ENCODE measurements at places on chromosomes 4 and X.

- DNase-seq = no peak
Observed at GRCh38 chrX:15207384-15207783, 62.5 kb downstream of the ASB9 start.

GRCh38 chr4:76799718-76800117 lies 98.2 kb downstream of the SOWAHB start:
- DNase-seq = no peak

DNA sequence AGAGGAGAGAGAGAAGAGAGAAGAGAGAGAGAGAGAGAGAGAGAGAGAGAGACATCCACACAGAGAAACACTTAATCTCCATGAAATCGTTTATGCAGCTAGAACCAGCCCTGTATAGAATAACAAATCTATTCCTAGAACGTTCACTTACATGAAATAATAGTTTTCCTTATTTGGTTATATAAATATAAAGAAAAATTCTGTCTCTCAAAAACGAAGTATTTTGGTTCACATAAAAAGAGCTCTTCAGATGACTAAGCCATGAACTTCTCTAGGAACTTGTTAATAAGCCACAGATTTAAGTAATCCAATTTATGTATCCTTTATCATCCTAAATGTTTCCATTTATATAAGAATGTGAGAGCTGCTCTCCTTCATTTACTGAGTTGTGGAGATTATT lies 1315.1 kb upstream of the PCDH7 start:
- no peak for DNase-seq

GRCh38 chr4:182425302-182425701 lies 182.1 kb downstream of the TENM3 start:
- DNase-seq = no peak

GRCh38 chrX:105552395-105552794 lies 269.9 kb upstream of the NRK start:
- DNase-seq = no peak

DNA sequence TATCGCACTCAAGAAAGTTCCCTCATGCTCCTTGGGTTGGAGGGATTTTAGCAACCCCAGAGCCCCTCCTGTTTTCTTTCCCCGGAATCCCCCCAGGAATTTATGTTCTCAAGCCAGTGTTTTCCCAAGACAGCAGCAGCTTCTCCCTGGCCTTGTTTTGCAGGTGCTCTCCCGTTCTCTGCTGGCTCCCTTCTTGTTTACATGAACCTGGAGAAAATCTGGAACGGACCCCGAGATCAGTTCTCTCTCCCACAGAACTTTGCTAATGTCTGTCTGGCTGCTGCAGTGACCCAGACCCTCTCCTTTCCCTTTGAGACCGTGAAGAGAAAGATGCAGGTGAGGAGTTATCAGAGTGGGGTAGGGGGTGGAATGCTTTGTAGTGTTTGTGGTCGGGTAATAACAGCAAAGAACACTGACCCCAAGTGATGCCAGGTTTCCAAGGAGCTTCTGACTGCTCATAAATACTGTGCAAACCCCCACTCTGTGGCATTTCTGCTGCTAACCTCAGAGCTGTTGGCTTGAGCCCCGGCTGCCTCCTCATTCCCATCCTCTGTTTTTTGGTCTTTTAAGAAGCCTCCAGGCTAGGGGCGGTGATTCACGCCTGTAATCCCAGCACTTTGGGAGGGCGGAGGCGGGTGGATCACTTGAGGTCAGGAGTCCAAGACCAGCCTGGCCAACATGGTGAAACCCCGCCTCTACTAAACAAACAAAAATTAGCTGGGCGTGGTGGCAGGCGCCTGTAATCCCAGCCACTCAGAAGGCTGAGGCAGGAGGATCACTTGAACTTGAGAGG lies 11.1 kb downstream of the SLC25A43 start:
- no peak for DNase-seq

DNA sequence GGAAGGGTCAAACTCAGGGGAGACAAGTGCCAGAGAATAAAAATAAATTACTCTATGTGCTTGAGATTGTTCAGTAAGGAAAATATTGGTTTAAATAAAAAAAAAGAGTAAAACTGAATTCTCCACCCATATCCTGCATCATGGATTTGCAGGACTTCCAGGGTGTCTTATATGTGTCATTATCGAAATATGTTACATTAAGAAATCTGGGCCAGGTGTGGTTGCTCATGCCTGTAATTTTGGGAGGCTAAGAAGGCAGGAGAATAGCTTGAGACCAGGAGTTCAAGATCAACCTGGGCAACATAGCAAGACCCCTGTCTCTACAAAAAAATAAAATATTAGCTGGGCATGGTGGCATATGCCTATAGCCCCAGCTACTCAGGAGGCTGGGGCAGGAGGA lies 104.9 kb downstream of the PPP3CA start:
- no peak for DNase-seq

- no peak for DNase-seq
Observed at GRCh38 chr4:35511851-35512250, 732.5 kb downstream of the ARAP2 start.

GRCh38 chrX:18674417-18674787 lies 2.5 kb upstream of the RS1 start:
- peak; percentile 7 for DNase-seq

GRCh38 chrX:38138157-38138891 lies 82.3 kb downstream of the SRPX start:
- DNase-seq = no peak

- no peak for DNase-seq
Observed at GRCh38 chrX:119512146-119512800, 44.0 kb downstream of the SLC25A5 start.

- no peak for DNase-seq
Observed at GRCh38 chrX:47321386-47321785, 49.0 kb upstream of the ZNF157 start.

DNA sequence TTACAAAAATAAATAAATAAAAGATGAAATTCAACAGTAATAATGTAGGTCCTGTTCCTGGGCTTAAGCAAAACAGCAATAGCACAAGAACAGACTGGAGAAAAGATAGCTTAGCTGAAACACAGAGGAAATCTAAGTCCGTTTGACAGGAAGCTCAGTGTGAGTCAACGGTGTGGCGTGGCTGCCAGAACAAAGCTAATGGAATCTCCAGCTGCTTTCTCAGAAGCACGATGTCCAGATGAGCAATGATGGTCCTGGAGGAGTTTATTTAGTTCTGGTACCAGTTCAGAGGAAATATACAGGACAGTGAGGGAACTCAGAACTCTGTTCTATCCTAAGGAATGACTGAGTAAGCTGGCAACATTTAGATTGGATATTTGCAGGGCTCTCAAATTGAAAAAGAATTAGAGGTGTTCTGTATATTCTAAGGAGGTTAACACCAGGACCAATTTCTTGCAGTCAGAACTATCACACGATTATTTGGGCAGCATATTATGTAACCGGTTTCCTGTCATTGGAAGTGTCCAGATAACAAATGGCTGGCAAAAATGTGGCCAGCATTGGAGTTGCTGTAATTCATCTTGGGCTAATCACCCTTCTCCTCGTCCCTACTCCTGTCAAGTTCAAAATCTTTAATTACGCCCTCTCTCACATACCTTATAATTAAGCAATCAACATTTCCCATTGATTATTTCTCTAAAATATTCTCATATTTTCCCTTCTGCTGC lies 12.7 kb downstream of the GAB3 start:
- DNase-seq = peak; percentile 35

DNA sequence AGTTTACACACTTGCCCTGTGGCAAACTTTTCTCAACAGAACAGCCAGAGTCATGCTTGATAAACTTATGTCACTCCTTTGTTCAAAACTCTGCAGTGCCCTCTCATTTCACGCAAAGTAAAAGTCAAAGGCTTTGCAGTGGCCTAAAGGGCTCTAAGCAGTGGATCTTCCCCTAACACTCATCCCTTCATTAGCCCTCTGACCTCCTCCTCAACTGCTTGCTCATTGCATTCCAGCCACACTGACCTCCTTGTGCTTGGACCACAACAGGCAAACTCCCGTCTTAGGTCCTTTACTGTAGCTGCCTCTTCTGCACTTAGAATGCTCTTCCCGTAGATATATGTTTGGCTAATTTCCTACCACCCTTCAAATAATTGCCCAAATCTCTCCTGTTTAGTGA lies 5.6 kb downstream of the PRDM5 start:
- DNase-seq = no peak

DNA sequence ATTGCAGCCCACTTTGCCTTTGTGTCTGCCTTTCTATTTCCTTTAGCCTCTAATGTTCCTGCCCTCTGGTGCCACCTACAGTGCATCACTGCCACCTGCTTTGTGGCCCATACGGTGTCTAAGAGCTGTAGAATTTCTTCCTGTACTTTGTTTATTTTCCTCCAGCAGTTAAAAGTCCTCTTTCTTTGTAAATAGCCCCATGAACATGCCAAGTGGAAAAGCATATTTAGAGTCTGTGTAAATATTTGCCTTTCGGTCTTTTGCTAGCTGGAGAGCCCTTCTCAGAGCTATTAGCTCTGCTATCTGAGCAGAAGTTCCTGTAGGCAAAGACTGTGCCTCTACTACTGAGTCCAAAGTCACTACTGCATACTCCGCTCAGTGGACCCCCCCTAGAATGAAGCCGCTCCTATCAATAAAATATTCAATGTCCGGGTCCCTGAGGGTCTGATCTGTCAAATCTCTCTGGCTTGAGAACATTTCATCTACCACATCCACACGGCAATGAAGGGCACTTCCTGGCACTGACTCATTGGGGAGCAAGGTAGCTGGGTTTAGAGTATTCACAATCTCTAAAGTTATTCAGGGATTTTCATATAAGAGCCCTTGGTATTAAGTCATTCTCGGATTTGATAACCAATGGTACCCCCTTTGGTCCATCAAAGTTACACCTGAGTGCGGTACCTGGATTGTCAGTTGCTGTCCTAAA lies 36.3 kb downstream of the SULT1E1 start:
- DNase-seq = peak; percentile 24

GRCh38 chr4:33425936-33426335 lies 2705.8 kb downstream of the PCDH7 start:
- no peak for DNase-seq

- no peak for DNase-seq
Observed at GRCh38 chr4:74424111-74424510, 20.8 kb upstream of the AREG start.

DNA sequence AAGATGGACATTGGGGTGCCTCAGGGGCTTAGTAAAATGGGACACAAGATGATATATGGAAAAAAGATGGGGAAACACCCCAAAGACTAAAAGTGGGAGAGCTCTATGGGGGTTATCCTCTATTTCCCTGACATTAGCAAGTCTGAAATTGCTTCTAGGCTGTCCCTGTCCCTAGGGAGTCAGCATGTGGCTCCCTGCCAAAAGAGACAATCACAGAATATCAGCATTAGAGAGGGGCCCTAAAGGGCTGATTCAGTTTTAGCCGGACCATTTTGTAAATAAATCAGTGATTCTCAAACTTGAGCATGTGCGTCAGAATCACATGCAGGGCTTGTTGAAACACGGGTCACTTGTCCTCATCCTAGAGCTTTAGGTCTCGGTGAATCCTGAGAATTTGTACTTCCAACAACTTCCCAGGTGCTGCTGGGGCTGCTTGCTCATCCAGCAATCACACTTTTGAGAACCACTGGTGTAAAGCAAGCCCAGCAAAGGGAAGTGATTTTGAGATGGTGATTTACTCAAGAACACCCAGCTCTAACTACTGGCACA lies 165.3 kb upstream of the DGKK start:
- DNase-seq = no peak

GRCh38 chr4:93719552-93719951 lies 109.0 kb upstream of the ATOH1 start:
- no peak for DNase-seq

- no peak for DNase-seq
Observed at GRCh38 chr4:7978907-7979651, 39.4 kb upstream of the AFAP1 start.

- DNase-seq = no peak
Observed at GRCh38 chrX:46777971-46778810, 19.3 kb upstream of the SLC9A7 start.

DNA sequence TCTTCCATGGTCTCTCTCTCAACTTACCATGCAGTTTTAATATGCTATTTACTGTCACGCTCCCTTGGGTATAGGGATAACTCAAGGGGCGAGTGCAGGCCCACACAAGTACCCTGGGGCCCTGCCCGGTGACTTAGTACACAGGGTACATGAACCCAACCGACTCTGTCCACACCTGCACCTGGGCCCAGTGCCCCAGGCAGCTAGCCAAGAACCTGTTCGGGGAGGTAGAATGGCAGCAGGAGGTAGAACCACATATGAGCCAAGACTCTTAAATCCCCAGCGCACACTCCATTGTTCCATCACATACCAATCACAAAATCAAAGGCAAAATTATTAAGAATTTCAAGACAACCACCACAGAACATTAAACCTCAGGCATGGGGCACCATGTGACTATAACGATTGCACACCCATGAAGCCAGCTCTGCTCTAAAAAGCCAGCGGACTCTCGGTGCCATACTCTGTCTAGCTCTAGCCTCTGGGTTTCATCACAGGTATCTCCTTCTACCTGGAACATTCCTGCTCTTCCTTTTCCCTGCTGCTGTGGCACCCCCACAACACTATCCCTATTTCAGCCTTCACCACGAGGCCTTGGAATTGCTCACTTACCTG lies 14.6 kb downstream of the PHF8 start:
- DNase-seq = no peak

GRCh38 chr4:74228691-74229640 lies 71.0 kb downstream of the MTHFD2L start:
- peak; percentile 61 for DNase-seq

All from stimulated activated CD4-positive, alpha-beta T cell treated with anti-CD3 and anti-CD28 coated beads, Interleukin-4, amount 100 ng/mL, for 4 hours (primary cell).